Non-pigmented ciliary epithelial cell (primary cell): ENCODE measurements at places on chromosomes 12 and 14.

GRCh38 chr12:26102953-26103352 is 21.9 kb downstream of the BHLHE41 start:
- DNase-seq, result no peak

DNA sequence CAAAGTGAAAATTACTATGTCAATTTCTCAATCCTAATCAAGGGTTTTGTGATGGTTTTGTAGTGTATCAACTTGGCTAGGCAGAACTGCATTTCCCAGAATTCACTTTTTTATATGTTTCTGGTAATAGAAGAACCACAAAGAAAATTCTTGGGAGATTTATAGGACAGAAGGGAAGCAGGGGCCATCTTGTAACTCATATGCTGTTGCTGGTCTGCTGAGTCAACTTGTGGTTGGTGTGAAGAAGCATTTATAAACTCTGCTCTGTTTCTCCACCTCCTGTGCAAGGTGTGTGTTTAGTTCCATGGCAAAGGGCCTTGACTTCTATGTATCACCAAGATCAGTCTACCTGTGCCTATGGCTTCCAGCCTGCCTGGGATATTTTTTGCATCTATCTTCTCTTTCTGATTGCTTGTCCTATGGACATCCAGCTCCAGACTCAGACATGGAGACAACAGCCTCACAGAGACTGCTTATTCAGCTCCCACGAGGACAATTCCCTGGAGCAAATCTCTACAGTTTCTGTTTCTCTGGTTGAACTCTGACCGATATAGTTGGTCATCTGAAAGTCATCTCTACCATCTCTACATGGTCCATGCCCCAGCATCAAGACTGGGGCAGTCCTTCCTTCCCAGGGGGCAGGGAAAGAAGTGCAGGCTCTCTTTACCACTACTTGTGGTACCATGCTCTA is 364.3 kb upstream of the DDHD1 start:
- DNase-seq, result no peak

GRCh38 chr14:74257941-74258763 is 18.9 kb downstream of the VSX2 start:
- no peak for DNase-seq

DNA sequence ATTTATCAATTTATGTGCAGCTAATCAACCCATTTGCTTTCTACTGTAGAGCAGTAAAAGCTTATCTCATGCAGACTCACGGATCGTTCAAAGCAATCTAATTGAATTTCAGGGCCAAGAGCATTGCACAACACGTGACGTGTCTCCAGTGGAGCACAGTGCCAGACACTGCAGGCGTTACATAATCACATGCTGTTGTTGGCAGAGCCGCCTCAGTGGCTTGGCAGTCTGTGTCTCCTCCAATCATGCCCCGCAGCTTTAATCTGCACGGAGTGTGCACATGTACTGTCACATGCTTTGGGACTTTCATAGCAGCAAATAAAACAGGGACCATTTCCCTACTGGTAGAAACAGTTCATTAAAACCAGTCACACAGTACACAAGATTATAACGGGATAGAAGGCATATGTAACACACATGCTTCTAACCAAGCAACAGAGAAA is 309.3 kb downstream of the ITPR2 start:
- DNase-seq, result peak; percentile 75

- DNase-seq, result no peak
These were observed 7.2 kb downstream of the CYP46A1 start for GRCh38 chr14:99691111-99691885.

GRCh38 chr14:95069018-95069417 is 88.3 kb downstream of the DICER1 start:
- DNase-seq, result no peak
